ENCODE measurements at places on chromosomes 11 and 22.
A peak's percentile ranks its signal among the peaks of the same experiment; 100 is the strongest.

DNA sequence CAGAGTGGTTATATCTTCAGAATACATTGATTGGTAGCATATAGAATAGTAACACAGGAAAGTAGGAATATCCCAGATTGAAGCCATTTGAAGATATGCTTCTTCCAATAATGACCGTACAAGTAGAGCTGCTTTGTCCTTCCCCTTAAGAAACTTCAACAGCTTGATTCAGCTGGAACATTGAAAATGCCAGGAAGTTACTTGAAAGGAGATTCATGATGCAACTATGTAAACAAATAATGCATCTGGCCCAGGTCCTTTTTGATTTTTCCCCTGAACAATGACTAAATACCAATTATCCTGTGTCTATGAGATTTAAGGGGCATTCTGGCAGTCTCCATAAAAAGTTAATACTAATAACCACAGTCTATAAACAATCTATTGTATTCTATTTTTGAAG lies 3.0 kb downstream of the DKK3 start:
- no peak for DNase-seq

DNA sequence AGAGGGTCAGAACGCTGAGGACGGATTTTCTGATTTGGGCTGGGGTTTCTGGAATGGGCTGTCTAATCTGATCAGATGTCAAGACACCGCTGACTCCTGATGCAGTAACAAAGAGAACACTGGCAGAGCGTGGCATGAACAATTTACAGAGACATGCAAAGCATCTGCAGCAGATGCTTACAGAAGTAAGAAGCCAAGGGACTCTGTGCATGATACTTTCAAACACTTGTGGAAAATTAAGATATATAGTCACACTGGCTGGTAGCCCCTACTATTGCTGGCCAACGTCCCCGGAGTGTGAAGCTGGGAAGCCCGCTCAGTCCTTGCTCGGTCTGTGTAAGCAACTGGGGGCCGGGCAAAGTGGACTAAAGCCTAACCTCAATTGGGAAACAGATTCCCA lies 903.7 kb downstream of the BRD1 start:
- no peak for DNase-seq

DNA sequence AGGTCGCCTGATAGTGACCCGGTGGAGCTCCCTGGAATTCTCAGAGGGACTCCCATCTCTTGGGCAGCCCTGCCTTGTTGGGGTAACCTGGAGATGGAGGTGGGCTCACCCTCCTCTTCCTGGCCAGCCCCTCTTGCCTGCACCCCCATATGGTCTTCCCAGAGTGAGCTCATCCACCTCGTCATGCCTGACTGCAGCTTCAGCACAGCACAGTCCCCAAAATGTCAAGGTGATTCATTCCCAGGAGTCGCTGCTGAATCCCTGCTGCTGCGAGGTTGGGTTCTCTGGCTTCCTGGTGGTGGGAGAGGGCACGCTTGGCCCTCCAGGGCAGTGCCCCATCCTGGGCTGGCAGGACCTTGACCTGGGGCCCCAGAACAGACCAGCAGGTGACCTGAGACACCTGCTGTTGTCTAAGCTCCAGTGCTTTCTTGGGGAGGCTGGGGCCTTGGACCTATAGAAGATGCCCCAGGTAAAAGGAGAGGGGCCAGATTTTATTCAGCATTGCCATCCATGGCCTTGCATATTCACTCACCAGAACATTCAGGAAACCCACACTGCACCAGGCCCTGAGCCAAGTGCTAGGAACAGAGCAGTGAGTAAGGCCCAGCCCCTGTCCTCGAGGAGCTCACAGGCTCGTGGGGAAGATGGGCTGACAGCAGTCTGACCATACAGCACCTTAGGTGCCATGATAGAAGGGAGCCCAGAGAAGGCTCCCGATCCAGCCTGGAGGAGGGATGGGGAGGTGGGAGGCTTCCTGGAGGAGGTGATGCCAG lies 72.9 kb downstream of the CACNA1I start:
- DNase-seq = no peak

DNA sequence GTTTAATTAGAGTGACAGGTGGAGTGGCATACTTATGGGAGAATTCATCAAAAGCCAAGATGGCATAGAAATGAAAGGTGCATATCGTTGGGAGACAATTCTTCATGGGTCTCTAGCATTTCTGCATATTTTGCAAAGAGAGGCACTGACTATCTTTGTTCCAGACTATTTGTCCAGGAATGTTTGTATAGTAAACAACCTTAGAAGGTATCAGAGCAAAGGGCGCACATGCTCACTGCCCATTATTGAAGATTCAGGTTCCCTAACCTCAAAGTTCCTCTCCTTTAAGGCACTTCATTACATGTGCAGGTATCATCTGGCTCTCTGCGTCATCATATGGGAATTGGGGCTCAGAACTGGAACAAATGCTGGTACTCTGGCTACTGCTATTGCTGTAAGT lies 4.7 kb upstream of the NEU3 start:
- DNase-seq = no peak

DNA sequence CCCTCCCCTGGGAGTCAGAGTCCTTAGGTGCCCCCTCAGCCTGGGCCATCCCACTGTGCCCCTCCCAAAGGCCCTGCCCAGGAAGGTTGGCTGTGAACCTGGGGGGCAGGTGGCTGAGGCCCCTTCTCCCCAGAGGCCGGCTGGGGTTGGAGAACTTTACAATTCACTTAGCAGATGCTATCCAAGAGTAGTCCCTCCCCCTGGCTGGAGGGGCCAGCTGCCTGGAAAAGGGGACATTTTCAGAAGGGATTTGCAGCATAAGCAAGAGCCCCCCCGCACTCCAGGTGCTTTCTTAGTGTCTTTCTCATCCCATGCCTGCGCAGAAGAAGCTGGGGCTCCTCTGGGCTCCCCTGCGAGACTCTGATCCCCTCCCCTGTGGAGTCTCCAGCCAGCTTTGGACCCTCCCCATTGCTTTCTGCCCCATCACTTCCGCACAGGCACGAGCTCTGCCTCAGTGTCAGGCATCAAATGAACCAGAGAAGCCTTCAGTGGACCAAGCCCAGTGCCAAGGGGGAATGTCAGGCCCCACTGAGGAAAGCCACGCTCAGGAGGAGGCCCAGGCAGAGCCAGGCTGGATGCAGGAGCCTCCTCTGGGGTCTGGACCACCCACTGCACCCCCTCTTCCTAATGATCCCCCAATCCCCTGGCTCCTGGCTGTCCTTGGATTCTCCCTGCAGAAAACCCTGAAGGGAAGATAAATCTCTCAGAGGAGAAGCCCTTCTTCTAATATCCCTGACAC lies 3.7 kb downstream of the SSTR3 start:
- DNase-seq = no peak

- peak; percentile 85 for DNase-seq
Observed at GRCh38 chr11:8018484-8019313, 31.6 kb downstream of the EIF3F start.

DNA sequence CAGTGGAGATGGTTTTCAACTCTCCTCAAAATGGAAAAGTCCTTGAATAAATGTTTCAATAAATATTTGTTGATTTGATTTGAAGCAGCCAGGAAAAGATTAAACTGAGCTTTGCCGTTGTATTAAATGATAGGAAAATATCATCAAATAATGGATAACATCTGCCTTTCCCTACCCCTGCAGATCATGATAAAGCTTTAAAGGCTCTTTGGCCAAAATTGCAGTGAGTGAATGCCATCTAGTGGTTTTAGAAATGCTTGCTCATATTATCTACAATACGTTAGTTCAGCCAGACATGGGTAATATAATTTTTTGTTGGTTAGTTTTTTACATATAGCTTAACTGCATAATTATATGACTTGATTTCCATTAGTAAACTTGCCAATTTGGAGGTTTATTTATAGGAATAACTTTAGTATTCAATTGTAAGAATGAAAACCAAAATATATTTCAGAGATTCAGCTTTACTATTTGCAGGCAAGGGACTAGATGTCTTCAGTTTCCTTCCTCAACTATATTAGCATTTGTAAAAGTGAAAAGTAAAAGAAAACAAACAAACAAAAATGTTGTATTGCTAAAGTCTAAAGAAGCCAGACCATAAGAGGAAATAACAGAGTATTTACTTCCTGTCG lies 159.2 kb downstream of the MSANTD4 start:
- DNase-seq = peak; percentile 37

DNA sequence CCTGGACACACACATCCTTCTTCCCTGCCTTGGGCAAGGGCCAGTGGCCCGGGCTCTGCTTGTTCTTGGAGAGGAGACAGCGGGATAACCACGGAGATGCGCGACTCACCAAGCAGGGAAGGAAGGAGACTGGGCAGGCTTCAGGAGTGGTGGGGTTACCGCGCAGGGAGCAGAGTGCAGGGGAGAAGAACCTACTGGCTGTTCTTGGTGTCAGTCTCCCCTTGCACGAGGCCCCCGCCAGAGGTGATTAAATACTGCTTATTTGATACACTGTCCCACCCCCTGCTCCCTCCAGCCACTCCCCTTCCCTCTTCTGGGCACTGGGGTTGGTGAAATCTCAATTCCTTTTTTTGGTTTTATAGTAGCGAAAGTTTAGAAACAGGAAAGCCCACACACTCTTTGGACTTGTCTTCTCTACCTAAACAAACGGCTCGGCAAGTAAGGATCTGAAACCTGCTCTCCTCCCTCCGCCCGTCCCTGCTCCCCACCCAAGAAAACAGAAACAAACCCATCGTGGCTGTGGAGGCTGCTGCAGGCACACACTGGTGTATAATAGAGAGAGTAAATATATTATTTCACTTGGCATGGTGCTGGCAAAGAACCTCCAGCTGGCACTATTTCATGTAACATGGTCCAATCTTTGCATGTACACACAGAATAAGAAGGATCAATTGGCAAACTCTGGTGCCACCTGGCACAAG lies 10.8 kb downstream of the LARGE2 start:
- no peak for DNase-seq

DNA sequence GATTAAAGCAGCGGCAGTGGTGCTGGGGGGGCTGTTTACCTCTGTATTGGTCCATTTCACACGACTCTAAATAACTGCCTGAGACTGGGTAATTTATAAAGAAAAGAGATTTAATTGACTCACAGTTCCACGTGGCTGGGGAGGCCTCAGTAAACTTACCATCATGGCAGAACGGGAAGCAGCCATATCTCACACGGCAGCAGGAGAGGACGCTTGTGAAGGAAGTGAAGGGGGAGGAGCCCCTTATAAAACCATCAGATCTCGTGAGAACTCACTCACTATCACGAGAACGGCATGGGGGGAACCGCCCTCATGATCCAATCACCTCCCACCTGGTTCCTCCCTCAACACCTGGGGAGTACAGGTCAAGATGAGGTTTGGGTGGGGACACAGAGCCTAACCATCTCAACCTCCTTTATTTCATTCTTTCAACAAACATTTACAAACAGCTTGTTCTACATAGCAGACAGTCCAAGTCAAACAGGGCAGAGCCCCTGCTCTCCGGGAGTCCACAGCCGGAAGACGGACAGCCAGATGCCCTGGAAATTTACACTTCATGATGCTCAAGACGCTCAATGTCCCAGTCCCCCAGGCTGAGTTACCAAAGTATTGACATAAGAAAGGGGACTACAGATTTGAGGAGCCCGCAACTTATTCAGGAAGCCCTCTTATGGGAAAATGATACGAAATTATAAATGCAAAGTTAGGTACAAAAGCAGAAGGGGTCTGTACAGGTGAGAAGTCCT lies 26.3 kb upstream of the HMGXB4 start:
- peak; percentile 20 for DNase-seq

- DNase-seq = no peak
Observed at GRCh38 chr11:46675288-46675851, 25.0 kb downstream of the ARHGAP1 start.

- DNase-seq = no peak
Observed at GRCh38 chr11:88475991-88476418, 138.5 kb upstream of the CTSC start.

- no peak for DNase-seq
Observed at GRCh38 chr11:22734628-22735345, 68.4 kb downstream of the GAS2 start.
